ENCODE measurements at places on chromosomes 2 and 18. TPM values are rescaled to one million over a fixed set of nuclear protein-coding genes. Genes with fewer than 3 reads are reported as not detected.

Gene CD8B
- 0.92 TPM for total RNA-seq

Gene ALMS1
- total RNA-seq: 19.8 TPM

GRCh38 chr18:77376043-77376732, 126.5 kb downstream of the GALR1 start:
- no peak overlapping the region for H3K4me3 ChIP-seq
- H3K36me3 ChIP-seq: no peaks in the 10 kb centered on the region
- peak; percentile 33 for DNase-seq

DNA sequence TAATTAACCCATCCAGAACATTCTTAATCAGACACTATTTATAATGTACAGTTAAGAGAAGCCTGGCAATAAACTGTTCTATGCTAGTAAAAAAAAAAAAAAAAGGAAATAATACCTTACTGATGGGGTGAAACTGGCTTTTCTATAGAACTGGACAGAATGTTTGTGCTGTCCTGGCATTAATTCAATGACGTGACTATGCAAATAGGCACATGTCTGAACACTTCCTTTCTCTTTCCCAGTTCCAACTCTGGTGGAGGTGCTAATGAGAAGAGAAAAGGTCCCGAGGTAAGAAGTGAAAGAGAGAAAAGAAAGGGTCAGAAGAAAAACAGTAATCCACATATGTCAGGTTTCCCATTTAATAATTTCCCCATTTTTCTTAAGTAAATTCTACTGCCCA, 508.4 kb downstream of the ZEB2 start:
- no peak overlapping the region for H3K27ac ChIP-seq
- H3K4me3 ChIP-seq: no peak overlapping the region
- H3K27me3 ChIP-seq: no peaks in the 10 kb centered on the region
- no peak for DNase-seq
- no peaks in the 10 kb centered on the region for H3K4me1 ChIP-seq

GRCh38 chr2:218125626-218126080, at the start of gene CXCR2:
CXCR2 (plus strand) TSS chr2:218126028; CDS start chr2:218134802, 8,774 bp downstream.
- H3K36me3 ChIP-seq: no peaks in the 10 kb centered on the region
- no peaks in the 10 kb centered on the region for H3K4me1 ChIP-seq
- H3K27me3 ChIP-seq: no peaks in the 10 kb centered on the region

DNA sequence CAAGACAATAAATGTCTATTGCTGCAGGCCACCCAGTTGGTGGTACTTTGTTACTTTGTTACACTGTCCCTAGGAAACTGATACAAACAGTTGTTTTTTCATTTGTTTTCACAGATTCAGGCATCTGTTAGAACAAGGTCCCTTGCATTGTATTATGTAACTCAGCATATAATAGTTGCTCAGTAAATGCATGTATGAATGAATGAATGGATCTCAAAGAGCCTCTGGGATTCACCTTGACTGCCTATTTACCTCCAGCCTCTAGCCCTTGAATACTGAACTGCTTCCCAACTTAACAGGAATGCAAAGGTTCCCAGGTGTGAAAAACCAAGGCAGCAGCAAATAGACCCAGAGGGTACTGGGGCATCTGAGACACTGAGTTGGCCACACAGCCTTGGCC, 27.4 kb upstream of the NEB start:
- H3K4me3 ChIP-seq: no peak overlapping the region
- no peak overlapping the region for H3K27ac ChIP-seq
- H3K27me3 ChIP-seq: no peaks in the 10 kb centered on the region
- no peak for DNase-seq
- H3K36me3 ChIP-seq: no peaks in the 10 kb centered on the region

GRCh38 chr2:127901339-127902056, 15.7 kb upstream of the AMMECR1L start:
- peak overlapping the region; percentile 81 for H3K27ac ChIP-seq
- H3K4me1 ChIP-seq: peaks cover 11% of the 10 kb centered on the region
- no peak overlapping the region for H3K4me3 ChIP-seq
- H3K27me3 ChIP-seq: no peaks in the 10 kb centered on the region
- peak; percentile 78 for DNase-seq

All from pancreas (tissue), 10 donors.